ENCODE measurements at places on chromosomes 5 and 9.
A peak's percentile ranks its signal among the peaks of the same experiment; 100 is the strongest.

- no peak for DNase-seq
Measured at GRCh38 chr9:26163931-26164330, 485.7 kb upstream of the TUSC1 start.

GRCh38 chr9:92159058-92159457 is 43.8 kb upstream of the SPTLC1 start:
- no peak for DNase-seq

- DNase-seq = no peak
Measured at GRCh38 chr5:26761045-26761444, 277.3 kb downstream of the CDH9 start.

- DNase-seq = peak; percentile 10
Measured at GRCh38 chr5:172274951-172275753, 8.4 kb downstream of the UBTD2 start.

- DNase-seq = no peak
Measured at GRCh38 chr9:101119206-101119819, 90.8 kb downstream of the PLPPR1 start.

GRCh38 chr5:140327589-140327988 is 18.8 kb downstream of the HBEGF start:
- no peak for DNase-seq

GRCh38 chr5:77168161-77168878 is 42.2 kb upstream of the PDE8B start:
- DNase-seq = no peak

DNA sequence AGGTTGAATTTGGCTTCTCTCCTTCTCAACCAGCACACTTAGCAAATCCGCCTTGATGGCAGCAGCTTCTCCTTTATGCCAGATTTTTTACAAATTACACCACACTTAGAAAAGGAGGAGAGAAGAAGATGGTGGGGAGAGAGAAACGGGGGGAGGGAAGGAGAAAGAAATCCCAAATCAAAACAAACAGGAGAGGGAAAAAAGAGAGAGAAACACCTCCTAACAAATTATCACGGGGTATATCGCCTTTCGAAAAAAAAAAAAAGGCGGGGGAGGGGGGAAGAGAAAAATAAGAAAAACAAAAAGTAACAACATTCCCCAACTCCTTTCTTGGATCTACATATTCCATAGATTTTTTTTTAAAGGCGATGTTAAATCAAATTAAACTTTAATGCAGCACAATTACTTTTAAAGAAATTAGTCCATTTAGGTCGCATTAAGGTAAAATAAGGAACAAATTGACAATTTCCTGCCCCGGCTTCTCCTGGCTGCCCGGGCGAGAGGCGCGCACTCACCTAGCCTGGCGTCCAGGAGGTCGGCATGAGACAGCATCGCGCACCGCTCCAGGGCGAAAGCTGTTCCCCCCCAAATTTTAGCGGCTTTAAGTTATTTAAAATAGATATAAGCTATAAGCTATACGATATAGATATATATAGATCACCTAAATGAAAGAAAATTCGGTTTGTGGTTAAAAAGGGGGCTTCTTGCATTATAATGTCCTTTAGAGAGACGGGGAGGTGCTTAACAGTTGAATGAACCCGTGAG is at the start of gene OTP:
OTP (minus strand) TSS at position 716 of the 765 bp plus-strand sequence; CDS start at position 552, 164 bp downstream.
- no peak for DNase-seq

GRCh38 chr9:135612981-135613910 is 26.1 kb downstream of the GLT6D1 start:
- DNase-seq = no peak

DNA sequence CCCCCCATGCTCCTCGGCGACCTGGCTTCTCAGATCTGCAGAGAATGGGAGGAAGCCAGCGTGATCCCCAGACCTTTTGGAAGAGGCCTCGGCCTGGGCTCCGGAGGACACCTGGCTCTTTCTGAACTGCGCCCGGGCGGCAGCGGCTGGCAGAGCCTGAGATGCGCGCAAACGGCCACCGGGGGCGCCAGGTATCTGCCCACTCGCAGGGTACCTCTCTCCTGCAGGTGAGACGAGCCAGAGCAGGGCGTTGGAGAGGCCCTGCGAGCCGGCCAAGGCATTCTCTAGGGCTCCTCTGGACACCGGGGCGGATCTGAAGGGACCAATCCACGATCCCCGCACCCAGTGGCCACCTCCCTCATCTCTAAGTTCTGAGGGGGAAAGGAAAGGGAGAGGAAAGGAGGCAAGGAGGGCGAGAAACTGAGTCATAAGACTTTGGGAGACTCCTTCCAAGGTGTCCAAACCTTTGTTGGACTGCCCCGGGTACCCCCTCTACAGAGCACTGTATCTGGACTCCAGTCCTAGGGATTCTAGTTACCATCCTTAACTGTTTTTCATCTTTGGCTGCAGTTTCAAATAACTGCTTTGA is 55.0 kb upstream of the SLC46A2 start:
- DNase-seq = no peak

GRCh38 chr5:154190595-154191304 is at the start of gene GALNT10:
GALNT10 (plus strand) TSS chr5:154190733; CDS start chr5:154190867, 134 bp downstream.
- no peak for DNase-seq

DNA sequence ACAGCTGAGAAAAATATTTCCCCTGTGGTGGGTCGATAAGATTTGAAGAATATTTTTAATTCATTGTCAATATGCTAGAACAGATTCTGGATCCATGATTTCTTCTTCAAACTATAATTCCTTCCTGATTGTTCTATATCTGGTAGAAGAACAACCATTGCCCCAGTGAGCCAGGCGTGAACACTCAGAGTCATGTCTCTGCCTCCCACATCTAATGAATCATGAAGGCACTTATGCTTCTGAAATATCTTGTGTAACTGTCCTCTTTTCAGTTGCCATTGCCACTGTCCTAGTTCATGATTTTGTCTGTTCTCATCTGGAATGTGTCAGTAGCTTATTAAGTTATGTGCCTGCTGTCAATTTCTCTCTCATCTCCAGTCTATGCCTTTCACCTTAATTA is 40.0 kb downstream of the GABRG2 start:
- DNase-seq = no peak

GRCh38 chr9:136312436-136312835 is 8.5 kb upstream of the CCDC187 start:
- no peak for DNase-seq

GRCh38 chr5:5497152-5497788 is 74.8 kb downstream of the ICE1 start:
- no peak for DNase-seq

DNA sequence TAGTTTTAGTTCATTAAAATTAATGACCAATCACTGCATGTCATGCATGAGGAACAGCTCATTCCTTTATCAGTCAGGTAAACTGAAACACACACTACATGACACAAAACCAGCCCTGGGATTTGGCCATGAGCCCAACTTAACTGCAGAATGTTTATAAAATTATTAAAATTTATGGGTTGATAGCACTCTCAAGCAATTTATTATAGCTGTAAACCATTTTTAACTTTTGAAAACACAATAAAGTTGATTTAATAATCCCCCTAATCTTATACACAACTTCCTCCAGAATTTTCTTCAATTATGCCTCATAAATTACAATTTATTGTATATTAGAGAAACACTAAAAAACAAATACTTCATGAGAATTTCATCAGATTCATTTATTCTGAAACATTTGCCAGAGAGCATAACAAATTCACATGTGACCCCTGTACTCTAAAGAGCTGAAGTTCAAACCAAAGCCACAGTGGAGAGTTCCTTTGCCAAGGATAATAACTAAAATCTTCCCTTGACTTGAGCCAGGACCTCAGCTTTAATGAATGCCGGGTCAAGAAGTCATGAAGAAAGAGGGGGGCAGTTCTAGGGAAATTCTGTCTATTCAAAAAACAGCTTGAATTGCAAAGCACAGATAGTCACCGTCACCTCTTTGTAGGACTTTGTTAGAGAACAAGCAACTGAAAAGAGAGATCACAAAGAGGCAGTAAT is 763.7 kb upstream of the GRAMD2B start:
- no peak for DNase-seq

DNA sequence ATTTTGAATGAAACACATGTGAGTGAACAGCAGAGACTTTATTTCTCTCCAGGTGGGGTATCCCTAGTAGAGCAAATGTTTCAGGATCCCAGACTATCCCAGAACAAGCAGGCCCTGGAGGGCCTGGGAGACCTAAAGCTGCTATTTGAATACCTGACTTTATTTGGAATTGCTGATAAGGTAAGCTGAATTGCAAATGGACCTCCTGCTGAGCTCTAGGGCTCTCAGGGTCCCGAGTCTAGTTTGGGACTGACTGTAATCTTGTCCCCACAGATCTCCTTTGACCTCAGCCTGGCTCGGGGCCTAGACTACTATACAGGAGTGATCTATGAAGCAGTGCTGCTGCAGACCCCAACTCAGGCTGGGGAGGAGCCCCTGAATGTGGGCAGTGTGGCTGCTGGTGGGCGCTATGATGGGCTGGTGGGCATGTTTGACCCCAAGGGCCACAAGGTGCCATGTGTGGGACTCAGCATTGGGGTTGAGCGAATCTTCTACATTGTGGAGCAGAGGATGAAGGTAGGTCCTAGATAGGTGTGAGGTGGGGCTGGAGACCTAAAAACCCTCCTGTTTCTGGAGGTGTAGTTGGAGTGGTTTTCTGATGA is 3.3 kb upstream of the ZMAT2 start:
- no peak for DNase-seq

- no peak for DNase-seq
Measured at GRCh38 chr5:148956477-148957385, 106.1 kb downstream of the SH3TC2 start.

GRCh38 chr9:100784755-100785154 is 206.9 kb downstream of the CAVIN4 start:
- no peak for DNase-seq

Data from stimulated activated CD4-positive, alpha-beta T cell treated with anti-CD3 and anti-CD28 coated beads, TNF-alpha, amount 100 ng/mL, for 1 hour (primary cell).